Epithelial cell of proximal tubule (primary cell): ENCODE measurements at places on chromosomes 5 and 9.
A peak's percentile ranks its signal among the peaks of the same experiment; 100 is the strongest.

DNA sequence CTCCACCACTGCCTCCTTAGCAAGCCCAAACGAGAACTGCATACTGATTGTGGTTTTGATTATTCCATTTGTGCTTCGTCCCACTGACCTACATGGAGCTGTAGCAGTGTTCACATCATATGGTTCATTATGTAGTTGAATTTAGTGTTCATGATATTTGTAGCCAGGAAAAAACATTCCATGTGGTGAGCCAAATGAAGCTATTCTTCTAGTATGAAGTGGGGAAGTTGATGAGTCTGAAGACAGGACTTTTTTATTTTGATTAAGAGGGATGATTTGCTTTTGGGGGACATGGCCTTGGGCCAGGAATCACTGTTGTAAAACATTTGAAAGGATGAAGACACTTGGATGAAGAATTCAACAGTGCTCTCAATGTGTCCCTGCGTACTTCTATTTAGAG is 192.9 kb upstream of the SLC27A6 start:
- no peak for DNase-seq

- DNase-seq: no peak
Observed at GRCh38 chr5:40402007-40402364, 277.7 kb upstream of the PTGER4 start.

GRCh38 chr5:57221049-57221568 is 47.2 kb downstream of the GPBP1 start:
- no peak for DNase-seq

- peak; percentile 62 for DNase-seq
Observed at GRCh38 chr9:27427272-27427643, 96.8 kb upstream of the IFNK start.

- DNase-seq: no peak
Observed at GRCh38 chr9:131406563-131407436, 12.9 kb downstream of the PRRC2B start.

- DNase-seq: no peak
Observed at GRCh38 chr5:142000704-142001484, 11.9 kb downstream of the GNPDA1 start.

DNA sequence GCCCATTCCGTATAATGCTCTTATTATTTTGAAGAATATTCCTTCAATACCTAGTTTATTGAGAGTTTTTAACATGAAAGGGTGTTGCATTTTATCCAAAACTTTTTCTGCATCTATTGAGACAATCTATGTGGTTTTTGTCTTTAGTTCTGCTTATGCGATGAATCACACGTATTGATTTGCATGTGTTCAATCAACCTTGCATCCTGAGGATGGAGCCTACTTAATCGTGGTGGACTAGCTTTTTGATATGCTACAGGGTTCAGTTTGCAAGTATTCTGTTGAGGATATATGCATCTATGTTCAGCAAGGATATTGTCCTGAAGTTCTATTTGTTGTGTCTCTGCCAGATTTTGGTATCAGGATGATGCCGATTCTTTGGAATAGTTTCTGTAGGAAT is 1070.3 kb upstream of the CDH18 start:
- no peak for DNase-seq

DNA sequence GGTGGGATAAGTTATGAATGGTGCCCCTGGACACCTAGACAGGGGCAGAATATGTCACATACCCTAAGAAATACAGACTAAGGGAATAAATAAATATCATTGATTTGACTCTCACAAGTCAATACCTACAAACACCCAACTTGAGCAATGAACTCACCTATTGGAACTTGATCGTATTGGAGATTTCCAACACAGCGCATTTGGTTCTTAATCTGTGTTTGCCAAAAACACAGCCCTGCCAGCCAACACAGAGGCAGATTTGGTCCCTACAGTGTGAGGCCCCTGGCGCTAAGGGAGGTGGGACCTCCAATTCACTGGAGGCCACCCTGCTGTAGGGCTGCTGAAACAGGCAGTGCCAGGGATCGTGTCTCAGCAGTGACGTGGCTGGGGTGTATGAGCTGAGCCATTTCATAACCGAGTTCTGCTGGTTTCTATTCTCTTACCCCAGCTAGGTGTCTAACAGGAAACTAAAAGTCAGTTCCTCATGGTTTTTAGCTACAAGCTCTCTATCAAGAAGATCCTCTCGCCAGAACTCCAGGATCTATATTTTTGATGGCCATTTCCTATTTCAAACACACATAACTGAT is 84.5 kb downstream of the SLC1A1 start:
- DNase-seq: no peak

DNA sequence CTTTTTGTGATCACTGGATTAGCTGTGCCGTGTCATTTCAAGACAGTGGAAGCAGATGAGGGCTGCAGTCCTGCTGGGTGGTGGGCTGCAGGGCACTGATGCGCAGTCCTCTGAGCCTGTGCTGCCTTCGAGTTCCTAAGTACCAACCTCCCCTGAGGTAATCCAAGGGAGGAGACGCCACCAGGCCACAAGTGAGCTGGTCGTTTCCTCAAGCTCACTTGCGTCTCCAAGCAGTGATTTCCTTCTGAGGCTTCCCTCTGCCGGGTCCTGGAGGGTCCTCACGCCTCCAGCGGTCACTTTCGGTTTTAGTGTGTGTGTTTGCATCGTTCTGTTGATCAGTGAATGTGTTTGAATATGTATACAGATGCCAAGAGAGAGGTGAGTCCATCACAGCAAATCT is 115.7 kb downstream of the TRIO start:
- no peak for DNase-seq

DNA sequence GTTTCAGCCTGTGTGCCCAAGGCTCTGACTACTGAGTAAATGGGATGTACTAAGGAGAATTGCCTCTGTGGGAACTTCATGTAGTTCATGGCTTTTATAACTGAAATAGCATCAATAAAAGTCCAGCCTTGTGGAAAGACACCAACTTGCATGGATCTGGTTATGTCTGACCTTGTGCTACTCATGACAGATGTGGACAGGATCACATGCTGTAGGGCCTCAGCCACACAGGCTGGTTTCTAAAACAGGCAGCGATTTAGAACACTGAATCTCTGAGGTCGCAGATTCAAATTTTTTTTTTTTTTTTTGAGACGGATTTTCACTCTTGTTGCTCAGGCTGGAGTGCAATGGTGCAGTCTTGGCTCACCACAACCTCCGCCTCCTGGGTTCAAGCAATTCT is 66.5 kb upstream of the SPIN1 start:
- no peak for DNase-seq

DNA sequence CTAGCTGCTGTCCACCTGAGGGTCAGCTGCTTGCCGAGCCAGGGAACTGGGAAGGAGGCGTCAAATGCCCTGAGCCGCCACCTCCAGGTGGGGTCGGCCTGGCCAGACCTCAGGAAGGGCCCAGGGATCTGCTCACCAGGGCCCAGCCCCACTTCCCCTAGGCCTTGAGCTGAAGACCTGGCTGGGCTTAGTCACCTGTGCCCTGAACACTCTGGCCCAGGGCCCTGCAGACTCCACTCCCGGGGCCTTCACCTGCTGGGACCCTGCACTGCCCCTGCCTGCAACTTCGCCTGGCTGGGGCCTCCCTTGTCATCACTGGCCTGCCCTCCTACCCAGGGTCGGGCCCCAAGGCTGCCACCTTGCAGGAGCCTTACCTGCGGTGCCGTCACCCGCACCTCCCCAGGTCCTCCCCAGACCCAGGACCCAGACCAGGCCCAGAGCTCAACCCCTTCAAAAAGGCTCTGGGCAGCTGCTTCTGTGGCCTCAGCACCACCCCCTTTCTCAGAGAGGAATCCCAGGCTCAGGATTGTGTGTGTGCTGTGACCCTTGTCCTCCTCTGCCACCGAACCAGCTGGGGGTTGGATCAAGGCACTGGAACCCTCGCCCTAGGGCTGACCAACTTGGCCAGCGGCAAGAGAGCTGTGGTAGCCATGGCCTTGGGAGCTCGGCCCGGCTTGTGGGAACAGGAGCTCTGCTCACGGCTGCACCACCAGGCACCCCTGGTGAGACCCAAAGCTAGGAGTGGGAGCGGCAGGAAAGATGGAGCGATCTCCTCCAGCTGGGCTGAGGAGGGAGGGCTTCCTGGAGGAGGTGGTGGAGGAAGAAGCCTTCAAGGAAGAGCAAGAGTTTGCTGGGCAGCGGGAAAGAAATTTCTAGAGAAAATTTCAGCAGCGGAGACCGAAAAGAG is 1.2 kb upstream of the NELFB start:
- DNase-seq: no peak

DNA sequence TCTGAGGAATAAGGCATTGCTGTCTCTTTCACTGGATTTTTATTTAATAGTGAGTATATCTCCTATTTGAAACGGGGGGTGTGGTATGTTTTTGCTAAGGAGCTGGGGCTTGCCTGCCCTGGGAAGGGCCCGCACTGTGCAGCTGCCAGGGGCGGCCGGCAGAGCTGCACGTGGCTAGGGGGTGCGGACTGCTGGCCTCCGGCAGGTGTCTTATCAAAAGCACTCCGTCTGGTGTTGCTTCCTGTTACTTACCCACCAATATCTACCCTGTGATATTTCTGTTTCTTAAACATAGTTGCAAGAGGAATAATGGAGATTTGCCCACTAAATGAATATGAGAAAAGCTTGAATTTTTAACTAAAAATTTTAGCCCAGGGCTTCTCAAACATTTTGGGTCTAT is 232.0 kb downstream of the IRX1 start:
- no peak for DNase-seq

DNA sequence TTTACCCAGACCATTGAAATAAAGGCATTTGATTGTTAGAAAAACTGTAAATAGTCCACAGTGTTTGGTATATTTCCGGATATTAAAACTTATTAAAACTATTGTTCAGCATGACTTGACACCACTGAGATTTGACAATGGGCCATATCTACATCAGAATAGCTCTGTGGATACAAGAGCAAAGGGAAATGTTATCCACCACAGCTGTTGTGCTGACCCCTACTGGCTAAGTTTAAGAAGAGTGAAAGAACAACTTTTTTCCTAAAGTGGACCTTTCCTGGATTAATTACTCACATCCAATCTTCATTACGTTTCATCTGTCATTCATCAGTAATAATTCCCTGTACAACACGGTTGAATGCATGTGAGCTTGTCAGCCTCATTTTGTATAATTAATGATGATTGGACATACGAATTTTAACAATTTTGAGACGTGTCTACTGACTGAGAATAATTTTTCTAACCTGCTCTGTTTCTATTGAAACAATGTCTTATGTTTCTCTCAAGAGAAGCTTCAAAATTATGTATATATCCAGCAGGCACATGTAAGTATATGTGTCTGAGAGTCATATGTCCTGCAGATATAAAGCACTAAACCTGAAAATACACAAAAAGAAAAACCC is 1952.6 kb downstream of the MAT2B start:
- DNase-seq: no peak

DNA sequence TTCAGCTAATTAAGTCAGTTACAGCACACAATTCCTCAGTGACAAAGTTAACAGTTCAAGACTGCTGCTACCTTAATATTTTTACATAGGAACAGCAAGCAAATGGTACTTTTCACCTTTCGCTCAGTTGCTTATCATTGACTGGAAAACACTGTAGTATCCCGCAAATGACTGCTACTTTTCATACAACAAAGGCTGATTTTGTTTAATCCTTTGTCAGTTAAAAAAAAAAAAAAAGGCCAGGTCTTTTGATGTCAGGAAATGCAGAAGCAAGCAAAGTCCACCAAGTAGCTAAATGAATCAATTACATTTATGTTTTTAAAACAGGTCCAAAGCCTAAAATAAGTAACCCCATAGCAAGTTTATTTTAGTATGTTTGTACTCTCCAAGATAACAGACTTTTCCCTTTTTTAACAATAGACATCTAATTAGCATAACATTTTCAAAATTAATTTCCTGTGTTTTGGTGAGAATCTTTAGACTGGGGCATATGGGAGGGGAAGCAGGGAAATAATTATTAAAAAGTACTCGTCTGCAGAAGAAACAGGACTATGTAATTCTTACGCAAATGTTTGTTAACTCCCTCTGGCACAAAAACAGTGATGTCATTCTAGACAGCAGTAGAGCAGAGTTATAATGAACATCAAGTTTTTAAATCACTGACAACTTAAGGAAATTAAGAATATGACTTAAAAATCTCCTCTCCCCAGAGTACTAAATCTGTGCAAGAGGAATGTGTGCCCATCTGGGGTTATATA is 9.6 kb downstream of the PFDN1 start:
- DNase-seq: no peak

DNA sequence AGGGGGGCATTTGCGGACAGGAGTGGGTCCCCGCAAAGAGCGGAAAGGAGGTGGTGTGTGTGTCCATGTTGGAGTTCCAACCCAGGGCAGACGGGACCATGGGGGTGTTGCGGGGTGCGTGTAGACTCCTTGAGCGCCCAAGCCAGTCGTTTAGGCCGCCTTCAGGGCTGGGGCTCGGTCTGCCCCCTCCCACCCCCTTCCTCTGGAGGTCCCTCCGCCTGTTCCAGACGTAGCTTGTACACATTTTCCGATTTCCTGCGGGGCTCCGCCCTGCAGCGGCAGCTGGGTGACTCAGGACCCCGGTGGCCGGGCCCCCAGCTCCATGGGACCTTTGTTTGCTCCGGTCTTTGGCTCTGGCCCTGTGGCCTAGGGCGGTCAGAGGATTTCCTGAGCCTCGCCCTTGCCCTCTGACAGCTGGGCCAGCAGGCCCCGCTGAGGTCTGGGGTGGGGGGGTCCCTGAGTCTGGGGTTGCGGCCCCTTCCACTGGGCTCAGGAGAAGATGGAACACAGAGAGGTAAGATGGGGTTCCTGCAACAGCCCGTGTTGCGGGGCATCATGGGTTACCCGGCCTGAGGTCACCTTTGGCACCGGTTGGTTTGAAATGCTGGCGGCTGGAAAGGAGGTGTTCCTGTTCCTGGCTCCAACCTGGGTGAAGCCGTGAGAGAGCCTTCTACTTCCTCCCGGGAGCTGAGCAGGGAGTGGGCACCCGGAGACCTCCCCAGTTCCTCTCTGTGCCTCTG is 1.5 kb downstream of the PKN3 start:
- DNase-seq: no peak

GRCh38 chr9:134688661-134689320 is 47.2 kb downstream of the COL5A1 start:
- no peak for DNase-seq
